ENCODE measurements at places on chromosomes 13 and 19.
A peak's percentile ranks its signal among the peaks of the same experiment; 100 is the strongest.

- no peak for DNase-seq
Measured at GRCh38 chr19:41131186-41131585, 17.0 kb downstream of the CYP2F1 start.

- no peak for DNase-seq
Measured at GRCh38 chr13:32669030-32669646, 82.9 kb downstream of the PDS5B start.

DNA sequence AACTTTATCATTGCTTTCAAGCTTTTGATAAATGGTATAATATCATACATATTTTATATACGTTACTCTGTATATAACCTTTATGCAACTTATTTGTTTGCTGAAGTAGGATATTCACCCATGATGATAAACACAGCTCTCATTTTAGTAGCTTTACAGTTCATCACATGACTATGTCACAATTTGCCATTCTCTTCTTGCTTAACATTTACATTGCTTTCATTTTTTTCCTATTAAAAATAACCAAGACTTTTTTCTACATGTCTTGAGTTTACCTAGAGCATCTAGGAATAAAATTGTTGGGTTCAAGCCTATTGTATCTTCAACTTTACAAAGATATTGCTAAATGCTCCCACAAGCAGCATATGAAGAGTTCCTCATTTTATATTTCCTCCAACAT lies 54.0 kb downstream of the KCNRG start:
- no peak for DNase-seq

DNA sequence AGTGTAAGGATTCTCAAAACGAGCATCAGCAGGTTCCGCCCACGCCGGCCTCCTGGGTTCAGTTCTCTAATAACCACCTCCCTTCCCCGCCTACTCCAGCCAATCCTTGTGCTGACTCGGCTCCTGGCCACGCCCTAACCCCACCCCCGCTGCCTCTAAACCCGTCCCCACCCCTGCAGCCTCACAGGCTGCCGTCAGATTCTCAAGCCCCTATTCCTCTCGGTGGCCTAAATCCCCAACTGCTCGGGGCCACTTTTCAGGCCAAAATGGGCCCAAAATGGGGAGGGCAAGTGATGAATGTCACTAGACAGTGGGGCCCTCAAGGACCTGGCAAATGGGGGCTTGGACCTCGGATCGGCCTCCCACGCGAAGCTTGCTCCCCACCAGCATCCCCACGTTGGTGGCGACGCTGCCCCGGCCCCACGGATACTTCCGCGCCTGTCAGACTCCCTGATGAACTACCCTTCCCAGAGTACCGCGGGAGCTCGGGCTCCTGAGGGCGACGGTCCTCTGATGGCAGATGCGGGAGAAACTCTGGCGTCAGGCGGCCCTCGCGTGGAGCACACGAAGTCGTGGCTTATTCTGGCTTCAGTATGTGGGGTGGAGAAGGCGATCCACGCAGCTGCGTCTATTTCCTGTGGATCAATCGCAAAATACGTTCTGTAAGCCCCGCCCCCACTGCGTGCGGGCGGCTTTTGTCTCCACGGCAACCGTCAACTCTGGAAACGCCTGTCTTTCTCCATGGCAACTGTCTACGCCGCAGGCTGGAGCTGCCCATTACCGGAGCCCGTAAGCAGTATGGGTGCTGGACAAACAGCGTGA lies 24.8 kb downstream of the ZNF473 start:
- peak; percentile 83 for DNase-seq

- no peak for DNase-seq
Measured at GRCh38 chr13:57666131-57666953, 34.8 kb downstream of the PCDH17 start.

DNA sequence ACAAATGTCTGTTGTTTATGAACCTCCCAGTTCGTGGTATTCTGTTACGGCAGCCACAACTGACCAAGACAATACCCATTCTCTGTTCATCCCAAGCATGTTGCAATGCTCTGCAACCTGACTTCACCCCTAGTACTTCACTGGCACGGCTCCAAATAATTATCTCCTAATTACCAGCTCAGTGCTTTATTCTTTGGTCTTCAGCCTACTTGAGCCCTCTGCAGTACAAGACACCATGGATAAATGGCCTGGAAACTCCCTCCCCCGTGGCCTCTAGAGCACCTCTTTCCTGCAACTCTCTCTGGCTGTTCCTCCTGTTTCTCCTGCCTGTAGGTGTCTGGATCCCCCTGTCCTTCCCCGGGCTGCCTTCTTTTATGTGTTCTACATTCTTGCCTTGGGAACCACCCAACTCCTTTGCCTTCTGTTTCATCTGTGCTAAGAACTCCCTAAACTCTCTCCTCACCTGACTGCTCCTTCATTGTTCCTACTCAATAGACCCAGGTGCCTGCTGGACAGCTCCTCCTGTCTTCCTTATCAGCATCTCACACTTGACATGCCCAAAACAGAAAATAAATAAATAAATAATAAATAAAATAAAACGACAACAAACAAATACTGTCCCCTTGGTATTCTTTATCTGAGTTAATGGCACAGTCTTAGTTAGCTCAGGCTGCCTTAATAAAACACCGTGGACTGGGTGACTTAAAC lies 200.4 kb upstream of the IPO5 start:
- DNase-seq: no peak

GRCh38 chr13:61857198-61857597 lies 441.5 kb upstream of the PCDH20 start:
- no peak for DNase-seq

DNA sequence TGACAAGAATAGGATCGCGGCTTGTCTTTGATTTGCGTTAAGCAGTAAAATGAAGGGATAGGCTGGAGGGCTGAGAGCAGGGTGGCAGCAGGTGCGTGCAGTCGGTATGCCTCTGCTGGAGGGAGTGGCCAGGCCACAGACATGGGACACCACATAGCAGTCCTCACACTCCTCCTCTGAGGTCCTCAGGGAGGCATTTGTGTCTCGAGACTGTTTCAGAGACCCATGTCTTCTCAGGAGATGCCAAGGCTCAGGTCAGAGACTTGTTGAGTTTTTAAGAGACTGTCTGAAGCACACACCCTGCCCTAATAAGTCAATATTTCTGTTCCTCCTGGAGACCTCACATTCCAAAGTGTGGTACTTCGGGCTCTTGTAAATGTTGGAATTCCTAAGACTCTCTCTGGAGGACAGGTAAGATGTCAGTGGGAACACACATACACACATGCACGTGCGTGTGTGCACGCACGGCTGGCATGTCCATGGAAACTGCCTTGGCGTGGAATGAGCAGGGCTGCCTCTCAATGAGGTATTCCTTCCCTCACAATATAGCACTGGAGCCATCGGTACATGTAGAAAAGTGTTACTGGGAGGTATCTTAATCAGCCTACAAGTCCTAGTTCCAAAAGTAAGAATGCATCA lies 46.4 kb downstream of the COL4A2 start:
- DNase-seq: no peak

DNA sequence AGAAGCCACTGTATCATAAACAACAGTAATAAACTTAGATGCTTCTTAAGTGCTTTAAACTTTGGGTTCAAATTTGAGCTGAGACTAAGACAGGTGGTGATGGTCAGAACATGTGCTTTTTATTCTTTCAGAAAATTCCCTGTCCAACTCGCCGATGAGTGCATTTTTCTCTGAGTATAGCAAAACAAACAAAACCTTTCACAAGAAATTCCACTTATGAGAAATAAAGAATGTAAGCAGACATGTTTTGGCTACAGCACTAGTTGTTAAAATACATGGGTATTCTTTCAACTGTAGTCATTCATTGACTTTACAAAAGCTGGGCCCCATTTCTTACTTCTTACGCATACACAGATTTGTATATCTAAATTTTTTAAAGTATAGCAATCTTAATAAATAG lies 125.6 kb downstream of the SPRY2 start:
- DNase-seq: no peak

- no peak for DNase-seq
Measured at GRCh38 chr13:111061358-111062045, 53.6 kb upstream of the ARHGEF7 start.
